Esophagus squamous epithelium (tissue), 5 donors: ENCODE measurements at places on chromosomes 7 and 10.

DNA sequence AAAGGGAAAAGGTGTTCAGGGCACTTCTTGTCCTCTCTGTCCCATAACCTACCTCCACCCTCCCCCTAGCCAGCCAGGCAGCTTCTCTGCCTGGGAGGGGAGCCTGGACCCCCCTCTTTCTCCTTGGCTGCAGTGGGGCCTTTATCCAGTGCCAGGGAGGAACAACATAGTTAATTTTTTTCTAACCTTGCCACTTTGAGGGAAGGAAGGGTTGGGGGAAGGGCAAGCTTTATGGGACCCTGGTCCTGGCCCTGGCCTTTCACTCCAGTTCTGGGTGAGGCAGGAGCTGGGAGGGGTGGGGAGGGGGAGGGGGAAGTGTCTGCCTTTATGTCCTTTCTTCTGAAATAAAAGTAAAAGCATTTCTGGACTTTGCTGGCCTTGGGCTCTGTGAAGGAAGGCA, 4.5 kb downstream of the VGF start:
- DNase-seq, result no peak

- DNase-seq, result no peak
Measured at GRCh38 chr10:36469585-36469984, 655.8 kb upstream of the ANKRD30A start.

GRCh38 chr7:117808341-117808757, 64.9 kb downstream of the CTTNBP2 start:
- DNase-seq, result no peak

GRCh38 chr7:151245360-151246101, 3.0 kb downstream of the SMARCD3 start:
- DNase-seq, result no peak

- no peak for DNase-seq
Measured at GRCh38 chr10:29714096-29714874, 79.5 kb upstream of the SVIL start.

DNA sequence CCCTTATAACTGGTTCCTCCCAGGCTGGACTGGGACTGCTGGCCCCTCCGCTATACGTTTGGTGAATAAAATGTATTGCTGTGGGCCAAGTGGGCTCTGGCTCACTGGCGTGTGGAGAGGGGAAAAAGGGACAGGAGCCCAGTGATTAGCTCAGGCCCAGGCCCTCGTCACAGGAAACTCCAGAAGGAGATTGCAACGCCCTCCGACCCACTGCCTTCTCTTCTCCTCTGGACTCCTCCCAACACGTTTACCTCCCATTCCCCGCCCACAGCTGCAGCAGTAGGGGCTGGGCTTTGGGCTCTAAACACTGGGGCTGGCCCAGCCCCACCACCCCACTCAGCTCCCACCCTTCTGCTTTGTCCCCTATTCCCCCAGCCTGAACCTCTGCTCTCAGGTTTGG, 173.9 kb downstream of the NEURL1 start:
- DNase-seq, result no peak

DNA sequence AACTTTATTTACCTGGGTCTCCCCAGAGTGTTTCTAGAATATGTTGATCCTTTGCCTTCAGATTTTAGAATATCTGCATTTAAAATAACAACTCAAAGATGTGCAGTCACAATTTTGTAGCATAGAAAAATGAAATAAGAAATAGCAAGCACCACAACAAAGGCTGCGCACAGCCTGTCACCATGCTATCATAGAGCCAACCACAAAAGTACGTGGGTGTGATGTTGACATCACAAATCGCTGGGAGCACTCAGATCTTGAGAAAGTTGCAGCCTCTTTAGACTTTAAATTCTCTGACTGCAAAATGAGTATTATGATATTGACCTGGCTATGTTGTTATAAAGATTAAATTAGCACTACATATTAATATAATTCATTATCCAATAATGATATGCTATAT, 177.9 kb downstream of the TNS3 start:
- DNase-seq, result no peak

DNA sequence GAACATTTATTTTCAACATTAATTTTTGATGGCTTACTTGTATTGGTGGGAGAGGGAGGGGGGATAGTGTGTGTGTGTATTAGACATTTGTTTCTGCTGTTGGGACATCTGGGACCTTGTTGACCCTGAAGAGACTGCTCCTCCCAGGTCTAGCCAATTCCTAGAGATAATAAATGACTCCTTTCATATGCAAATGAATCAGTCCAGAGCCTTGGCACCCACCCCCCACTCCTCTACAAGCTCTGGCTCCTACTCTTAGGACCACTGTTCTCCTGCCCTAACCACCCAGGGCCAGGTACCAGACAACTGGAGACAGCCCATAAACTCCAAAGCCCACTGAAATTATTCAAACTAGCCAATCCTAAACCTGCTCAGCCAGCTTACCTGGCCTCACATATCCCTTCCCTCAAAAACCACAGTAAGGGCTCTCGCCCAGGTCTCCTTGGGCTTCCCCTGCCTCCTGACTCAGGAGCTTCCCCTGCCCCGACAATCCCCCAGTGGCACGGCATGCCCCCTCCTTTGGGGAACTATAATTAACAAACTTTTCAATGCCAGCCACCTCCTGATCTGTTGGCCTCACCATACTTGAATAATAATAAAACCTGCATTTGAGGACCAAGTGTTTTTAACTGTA, 233.3 kb downstream of the ELMO1 start:
- DNase-seq, result no peak

- no peak for DNase-seq
Measured at GRCh38 chr10:86082556-86082955, 284.0 kb downstream of the GRID1 start.

- no peak for DNase-seq
Measured at GRCh38 chr7:1027242-1028043, 16.9 kb upstream of the GPR146 start.

DNA sequence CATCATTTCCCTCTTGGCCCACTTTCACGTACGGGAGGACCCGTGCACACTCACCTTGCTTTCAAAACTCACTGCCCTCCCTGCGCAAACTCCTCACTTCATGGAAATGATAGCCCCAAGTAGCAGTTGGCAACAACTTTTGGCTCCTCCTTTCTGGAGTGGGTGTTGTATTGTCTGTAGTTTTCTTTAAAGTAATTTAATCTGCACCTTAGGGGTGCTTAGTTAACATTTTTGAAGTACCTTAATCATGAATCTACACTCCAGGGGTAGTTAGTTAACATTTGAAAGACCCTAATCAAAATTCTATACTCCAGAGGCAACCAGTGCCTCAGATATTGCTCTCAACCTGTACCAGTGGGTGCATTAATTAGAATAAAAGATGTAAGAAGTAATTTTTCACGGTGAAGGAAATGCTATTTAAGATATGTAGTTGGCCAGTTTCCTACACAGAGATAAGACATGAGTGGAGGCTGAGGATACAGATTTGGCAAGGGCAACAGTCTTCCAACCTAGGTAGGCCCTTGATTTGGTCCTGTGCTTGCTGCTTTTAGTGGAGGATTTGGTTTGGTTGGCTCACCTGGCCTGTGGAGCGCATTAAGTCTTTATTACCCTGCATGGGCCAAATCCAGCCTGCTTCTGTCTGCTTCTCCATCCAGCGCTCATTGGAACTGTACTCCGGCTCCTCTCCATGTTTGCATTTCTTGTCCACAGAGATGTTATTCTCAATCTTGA, 93.0 kb downstream of the EXOC4 start:
- DNase-seq, result no peak

DNA sequence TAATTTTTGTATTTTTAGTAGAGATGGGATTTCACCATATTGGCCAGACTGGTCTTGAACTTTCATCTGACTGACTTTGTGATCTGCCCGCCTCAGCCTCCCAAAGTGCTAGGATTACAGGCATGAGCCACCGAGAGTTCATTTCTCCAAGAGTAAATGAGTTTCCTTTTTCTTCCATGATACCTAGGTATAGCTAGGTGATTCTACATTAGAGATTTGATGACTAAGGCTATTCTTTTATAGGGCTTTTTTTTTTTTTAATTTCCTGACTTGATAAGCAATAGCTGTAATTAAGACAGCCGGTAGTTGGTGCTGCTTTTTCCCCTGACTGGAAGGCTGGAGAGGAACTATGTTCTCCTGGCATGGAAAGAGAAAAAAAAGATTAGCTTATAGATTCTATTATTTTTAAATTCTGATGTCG, 3.3 kb downstream of the PTPN12 start:
- no peak for DNase-seq

- DNase-seq, result no peak
Measured at GRCh38 chr7:30223896-30224295, 60.5 kb upstream of the ZNRF2 start.

DNA sequence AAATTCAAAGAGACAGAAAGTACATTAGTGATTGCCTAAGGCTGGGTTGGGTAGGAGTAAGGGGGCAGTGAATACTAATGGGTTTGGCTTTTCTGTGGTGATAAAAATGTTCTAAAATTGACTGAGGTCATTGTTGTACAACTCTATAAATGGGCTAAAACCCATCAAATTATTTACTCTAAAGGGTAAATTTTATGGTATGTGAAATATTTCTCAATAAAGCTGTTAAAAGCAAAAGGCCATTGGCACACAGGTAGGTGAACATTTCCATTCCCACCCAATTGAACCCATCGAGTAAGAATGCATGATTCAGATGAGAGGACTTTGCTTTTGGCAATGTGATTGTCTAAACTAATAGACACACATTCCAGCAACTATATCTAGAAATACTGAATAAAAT, 579.4 kb downstream of the GATA3 start:
- DNase-seq, result no peak

GRCh38 chr10:23417254-23417653, 21.6 kb upstream of the OTUD1 start:
- no peak for DNase-seq

GRCh38 chr7:131602304-131602993, 46.0 kb upstream of the PODXL start:
- no peak for DNase-seq

- DNase-seq, result no peak
Measured at GRCh38 chr7:86209036-86209435, 434.7 kb upstream of the GRM3 start.

DNA sequence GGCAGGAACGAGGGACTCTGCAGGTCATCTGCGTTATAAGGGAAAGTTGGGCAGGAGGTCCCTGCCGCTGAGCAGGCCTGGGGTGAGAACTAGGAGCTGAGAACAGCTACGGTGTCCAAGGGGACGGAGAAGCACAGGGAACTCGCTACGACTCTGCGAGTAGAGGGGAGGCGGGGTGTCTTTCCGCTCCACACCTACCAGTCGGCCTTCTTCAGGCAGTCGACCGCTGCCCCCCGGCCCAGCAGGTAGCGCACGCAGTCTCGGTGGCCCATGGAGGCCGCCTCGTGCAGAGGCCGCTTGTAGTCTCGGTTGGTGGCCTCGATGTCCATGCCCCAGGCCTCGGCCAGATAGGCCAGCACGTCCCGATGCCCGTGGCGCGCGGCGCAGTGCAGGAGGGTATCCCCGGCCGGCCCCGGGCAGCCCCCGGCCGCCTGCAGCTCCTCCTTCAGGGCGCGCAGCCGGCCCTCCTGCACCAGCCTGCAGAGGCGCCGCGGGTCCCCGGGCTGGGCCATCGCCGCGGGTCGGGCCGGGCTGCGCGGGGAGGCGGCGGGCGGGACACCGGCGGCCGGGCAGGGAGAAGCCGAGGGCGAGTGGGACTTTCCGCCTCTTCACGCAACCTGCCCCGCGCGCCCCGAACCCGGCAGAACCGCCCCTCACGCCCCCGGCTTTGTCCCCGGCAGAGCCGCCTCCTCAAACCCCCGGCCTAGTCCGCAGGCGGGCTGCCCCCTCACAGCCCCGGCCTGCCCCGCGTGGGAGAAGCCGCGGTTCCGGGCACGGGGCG, 660 bp downstream of the ANKRD16 start:
- DNase-seq, result no peak

- no peak for DNase-seq
Measured at GRCh38 chr10:75718991-75719390, 287.6 kb downstream of the LRMDA start.

GRCh38 chr10:28938745-28939144, 261.4 kb downstream of the BAMBI start:
- DNase-seq, result no peak

GRCh38 chr10:27518261-27518660, 14.2 kb downstream of the RAB18 start:
- DNase-seq, result no peak

DNA sequence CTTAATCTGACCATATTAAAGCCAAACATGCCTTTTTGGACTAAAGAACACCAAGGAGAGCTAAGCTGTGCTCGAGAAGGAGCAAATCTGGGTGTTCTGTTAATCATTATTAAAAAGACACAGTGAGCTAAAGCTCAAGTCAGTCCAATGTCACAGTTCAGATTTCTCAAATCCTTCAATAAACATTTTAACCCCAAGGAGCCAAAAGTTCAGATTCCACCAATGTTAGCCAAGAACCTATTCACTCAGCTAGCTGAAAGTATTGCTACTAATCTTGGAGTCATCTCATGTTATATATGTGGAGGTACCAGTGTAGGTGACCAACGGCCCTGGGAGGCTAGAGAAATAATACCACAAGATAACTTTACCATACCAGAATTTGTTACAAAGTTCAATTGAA, 14.5 kb upstream of the ZNF33B start:
- no peak for DNase-seq

DNA sequence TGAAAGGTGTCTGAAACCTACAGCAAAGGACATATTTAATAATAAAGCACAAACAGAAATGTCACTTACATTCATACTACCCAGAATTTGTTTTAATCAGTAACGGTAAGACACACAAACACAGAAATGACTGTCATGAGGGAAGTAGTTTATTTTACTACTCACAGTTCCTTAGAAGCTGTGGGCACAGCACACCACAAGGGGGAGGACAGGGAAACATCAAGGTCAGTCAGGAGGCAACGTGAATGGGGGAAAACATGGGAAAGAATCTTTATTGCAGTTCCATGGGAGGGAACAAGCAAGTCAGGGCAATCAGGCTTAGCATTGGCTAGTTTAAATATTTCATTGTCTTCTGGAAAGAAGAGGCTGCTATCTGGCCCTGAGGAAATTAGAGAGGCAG, 123.8 kb upstream of the PDSS1 start:
- DNase-seq, result no peak

- no peak for DNase-seq
Measured at GRCh38 chr10:58867683-58868082, 308.8 kb upstream of the PHYHIPL start.

DNA sequence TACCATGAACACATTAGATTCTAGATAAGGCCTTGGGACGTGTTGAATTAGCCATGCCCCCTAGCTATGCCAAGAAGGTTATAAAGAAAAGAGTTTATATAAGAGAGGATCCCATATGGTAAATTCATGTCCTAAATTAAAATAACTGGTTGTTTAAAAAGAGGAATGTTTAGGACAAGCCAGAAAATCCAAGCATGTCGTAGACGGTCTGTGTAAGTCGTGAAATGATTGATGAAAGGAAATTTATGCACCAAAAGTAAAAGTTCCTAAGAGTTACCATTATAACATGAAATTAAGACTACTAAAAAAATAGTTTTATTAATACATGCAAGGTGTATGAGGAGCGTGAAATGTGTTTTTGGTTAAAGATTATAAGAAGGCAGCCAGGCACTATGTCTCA, 624.9 kb downstream of the ARL4A start:
- DNase-seq, result no peak

GRCh38 chr7:23247603-23248335, 1.2 kb downstream of the GPNMB start:
- no peak for DNase-seq

GRCh38 chr7:104927055-104927454, 87.0 kb upstream of the KMT2E start:
- DNase-seq, result no peak

- DNase-seq, result no peak
Measured at GRCh38 chr10:80152820-80153219, 20.3 kb downstream of the PLAC9 start.
